CD4-positive, alpha-beta T cell treated with Interleukin-1 beta for 1 hour (primary cell): ENCODE measurements at places on chromosomes 3 and 15.

DNA sequence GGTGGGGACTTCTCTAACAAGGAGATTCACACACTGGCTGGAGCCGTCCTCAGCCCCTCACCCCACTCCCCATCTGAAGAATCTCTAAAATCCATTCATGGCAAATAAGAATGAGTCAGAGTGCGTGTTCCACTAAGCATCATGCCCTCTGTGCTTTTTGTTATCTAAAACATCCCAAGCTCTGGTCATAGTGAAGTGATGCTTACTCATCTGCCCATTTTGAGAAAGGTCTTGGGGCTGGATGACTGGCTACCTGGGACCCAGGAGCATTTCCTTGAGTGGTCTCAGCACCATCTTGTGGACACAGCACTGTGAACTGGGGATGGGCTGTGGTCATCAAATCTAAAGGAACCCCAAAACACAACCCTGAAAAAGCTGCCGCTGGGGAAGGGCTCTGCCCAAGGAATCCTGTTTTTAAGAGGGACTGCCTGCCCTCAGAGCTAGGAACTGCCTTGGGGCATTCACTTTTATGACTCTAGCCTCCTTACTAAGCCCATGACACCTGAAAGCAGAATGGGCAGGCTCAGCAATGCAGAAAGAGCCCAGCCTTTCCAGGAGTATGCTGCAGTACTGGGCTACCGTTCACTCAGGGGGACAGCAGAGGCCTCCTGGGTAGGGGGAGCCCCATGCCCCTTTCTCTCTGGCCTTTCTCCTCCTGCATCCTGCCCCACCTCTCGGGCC, 53.5 kb downstream of the ZBTB38 start:
- DNase-seq, result no peak

DNA sequence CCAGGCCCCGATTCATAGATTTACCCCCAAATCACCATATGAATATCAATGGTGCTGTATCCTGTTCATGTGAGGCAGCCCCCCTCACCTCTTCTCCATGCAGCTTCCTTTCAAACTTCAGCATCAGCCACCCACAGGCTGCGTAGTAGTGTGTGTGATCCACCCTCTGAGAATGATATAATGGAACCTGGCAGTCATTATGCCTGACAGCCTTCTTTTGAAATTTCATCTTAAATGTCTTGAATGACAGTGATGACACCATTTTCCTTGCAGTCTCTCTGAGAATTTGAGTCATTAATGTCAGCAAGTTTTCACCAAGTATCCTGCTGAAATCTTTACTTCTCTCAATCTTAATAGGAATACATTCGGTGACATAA, 3.5 kb upstream of the CLRN1 start:
- DNase-seq, result no peak

- DNase-seq, result no peak
These were observed 36.6 kb downstream of the LNP1 start for GRCh38 chr3:100437721-100438622.

DNA sequence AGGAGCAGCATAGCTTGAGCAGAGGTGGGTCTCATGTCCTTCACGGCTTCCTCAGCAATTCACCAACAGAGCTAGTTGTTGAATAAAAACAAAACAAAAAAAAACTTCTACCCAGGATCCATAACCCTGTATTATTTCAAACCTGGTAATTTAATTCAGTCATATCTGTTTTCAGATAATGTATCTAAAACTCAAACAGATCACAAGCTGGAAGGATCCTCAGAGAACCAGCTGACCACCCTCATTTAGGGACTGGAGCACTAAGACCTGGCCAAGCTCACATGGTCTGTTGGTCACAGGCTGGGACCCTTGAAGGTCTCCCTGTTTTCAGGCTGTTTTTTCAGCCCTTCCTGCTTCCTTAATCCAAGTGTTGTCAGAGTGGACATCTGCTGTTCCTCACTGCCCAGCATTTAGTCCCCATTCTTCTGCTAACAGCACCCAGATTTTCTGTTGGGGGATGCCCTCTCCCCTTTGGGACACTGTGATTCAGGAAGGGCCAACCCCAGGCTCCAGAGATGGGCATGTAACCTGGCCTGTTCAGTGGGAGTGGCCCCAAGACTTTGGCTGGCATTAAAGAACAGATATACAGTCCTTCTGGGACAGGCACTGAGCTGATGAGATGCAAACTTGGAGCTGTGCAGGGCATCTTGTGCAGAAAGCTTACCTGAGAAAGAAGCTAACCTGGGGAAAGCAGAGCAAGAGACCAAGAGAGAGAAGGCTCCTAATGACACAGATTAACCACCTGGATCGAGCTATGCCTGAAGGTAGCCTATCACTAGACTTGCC, 78.8 kb upstream of the SPATA12 start:
- DNase-seq, result no peak

- no peak for DNase-seq
These were observed 66.3 kb downstream of the ZNF445 start for GRCh38 chr3:44411031-44411645.

DNA sequence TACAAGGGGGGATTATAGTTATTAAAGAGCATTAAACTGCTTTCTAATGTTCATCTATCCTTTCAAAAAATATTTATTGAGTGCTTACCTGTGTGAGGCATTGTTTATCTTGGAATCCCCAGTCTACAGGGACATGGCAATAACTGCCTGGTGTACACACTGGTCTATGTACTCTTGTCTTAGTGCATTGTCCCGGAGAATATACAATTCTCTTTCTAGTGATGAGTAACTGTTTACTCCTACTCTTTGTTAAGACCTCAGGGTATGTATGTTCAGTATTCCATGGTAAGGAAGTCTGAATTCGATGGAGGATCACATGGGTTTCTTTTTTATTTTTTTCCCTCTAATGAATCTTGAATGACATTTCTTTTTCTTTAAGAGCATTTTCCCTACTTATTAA, 772.4 kb upstream of the NR2F2 start:
- DNase-seq, result no peak

DNA sequence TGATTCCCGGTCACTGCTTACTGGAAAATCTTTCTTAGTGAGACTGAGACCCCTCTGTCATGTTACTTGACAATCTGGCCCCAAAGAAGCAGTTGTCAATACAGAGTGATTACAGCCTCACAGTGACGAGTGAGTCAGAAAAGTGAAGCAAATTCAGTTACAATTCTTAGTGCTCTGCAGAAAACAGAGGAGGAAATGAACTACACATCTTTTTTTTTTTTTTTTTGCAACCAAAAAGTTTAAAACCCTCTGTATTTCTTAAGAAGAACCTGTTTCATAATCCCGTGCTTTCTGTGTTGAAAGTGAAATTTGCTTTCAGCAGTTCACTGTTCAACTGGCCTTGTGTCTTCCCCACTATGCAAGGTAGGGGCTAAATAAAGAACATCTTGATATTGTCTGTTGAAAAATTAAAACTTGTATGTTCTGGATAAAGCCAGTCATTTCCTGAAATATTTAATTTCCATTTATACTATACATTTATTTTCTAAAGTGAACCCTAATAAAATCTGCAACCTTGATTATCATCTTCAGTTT, 1.9 kb downstream of the AQP9 start:
- peak; percentile 18 for DNase-seq

GRCh38 chr3:49027634-49028033, 1.6 kb downstream of the IMPDH2 start:
- no peak for DNase-seq

DNA sequence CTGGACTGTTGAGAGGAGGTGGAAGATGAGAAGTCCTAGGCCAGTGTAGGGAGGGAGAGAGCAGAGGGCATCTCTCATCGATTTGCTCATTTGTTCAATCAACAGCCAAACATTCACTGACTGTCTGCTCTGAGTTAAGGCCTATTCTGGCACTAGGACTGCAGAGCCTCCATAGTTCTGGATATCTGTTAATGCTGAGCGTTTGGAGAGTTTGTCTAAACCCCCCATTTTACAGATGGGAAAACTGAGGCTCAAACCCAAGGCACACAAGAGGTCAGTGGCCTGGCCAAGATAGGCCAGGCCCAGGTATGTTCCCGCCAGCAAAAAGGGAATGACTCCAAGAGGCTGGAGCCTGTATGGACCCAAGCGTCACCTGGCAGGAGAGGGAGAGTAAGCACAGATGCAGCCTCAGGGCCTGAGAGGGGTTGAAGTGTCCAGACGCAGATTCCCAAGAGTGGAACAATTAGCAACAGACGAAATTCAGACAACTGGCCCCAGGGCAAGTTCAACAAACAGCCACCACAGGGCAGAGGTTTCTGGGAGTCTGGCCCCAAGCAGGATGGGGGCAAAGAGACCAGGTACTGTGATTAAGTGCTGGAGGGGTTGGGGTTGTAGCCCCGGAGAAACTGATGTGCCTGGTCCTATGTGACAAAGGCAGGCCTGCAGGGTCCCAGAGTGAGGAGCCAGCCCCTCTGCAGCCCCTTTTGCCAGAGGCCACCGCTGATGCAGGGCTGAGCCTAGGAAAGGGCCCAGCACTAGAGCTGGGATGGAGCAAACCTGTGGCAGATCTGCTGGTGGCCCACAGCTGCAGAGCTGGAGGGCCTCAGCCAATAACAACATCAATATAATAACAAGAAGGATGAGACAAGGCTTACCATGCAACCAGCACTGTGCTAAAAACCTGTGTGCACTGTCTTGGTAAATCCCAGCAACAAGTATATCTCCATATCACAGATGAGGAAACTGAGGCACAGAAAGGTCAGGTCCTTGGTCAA, 245.1 kb upstream of the TLE3 start:
- no peak for DNase-seq

DNA sequence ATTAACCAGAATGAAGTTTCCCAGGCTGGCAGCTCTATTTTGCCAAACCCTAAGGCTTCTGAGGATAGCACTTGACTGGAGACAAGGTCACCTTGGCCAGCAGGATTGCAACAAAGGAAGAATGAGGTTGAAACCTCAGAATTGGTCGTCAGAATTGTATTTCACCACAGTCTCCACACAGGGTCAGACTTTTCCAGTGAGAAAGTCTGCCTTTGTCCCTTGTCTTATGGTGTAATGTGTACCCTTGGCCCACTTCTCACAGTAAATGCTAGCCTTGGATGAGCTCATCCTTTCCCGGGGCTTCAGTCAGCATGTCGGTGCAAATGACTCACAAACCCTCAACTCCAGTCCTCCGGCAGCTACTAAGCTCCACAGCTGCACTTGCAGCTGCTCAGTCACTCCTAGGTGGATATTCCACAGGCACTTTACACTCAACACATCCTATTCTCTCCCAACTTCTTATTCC, 19.7 kb downstream of the SSR3 start:
- no peak for DNase-seq

GRCh38 chr15:99480016-99480810, 85.6 kb upstream of the MEF2A start:
- no peak for DNase-seq

GRCh38 chr3:28989646-28990089, 291.2 kb upstream of the RBMS3 start:
- no peak for DNase-seq

DNA sequence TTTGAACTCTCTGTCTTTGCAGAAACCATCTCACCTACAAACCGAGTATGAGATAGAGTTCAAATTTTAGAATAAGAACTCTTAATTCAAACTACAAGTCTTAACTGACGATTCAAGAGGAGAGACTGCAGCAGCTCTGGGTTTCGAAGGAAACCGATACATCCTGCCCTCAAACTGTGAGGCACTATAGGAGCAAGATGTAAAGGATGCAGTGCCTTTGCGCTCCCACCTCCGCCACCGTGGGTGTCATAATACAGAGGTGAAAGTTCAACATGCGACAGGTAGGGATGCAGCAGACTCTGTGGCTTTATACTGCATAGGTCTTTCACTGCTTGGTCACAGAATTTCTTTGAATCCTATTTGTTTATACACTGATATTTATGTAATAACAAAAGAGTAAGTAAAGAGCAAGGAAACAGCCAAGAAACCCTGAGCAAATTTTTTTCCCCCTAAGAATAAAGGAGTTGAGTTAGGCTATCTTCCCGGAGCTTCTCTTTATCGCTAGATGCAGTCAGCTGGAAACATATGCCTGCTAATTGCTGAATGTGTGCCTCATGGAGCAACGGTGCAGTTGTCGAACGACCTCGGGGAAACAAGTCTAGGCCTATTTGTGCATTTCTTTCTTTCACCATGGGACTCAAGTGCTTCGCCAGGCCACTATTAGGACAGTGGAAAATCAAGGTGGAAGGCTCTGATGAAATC, 1097.6 kb upstream of the CFAP20DC start:
- DNase-seq, result no peak

DNA sequence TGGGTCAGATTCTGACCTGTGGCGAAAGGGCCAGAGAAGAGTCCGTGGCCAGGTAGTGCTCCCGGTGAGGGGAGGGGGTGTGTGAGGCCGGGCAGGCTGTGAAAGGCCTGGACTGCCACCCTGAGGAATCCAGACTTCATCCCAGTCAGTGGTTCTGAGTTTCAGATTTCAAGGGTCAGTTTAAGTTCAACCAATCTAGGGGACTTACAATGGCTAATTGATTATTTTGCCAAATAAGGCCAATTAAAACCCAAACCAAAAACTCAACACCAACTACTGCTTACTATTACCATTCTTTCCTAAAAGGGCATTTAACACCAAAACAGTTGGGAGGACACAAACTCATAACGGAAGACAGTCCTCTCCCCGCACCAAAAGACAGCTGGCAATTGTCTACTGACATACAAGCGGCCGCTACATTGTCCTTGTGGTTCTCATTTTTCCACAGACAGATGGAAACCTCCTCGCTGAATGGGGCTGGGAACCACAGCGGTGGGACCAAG, 30.5 kb downstream of the TMEM44 start:
- no peak for DNase-seq

DNA sequence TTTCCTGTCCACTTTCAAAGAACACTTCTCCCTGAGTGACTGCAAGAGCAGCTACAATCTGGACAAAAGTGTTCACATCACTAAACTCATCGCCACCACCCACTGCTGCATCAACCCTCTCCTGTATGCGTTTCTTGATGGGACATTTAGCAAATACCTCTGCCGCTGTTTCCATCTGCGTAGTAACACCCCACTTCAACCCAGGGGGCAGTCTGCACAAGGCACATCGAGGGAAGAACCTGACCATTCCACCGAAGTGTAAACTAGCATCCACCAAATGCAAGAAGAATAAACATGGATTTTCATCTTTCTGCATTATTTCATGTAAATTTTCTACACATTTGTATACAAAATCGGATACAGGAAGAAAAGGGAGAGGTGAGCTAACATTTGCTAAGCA, 1.8 kb downstream of the CCRL2 start:
- no peak for DNase-seq

DNA sequence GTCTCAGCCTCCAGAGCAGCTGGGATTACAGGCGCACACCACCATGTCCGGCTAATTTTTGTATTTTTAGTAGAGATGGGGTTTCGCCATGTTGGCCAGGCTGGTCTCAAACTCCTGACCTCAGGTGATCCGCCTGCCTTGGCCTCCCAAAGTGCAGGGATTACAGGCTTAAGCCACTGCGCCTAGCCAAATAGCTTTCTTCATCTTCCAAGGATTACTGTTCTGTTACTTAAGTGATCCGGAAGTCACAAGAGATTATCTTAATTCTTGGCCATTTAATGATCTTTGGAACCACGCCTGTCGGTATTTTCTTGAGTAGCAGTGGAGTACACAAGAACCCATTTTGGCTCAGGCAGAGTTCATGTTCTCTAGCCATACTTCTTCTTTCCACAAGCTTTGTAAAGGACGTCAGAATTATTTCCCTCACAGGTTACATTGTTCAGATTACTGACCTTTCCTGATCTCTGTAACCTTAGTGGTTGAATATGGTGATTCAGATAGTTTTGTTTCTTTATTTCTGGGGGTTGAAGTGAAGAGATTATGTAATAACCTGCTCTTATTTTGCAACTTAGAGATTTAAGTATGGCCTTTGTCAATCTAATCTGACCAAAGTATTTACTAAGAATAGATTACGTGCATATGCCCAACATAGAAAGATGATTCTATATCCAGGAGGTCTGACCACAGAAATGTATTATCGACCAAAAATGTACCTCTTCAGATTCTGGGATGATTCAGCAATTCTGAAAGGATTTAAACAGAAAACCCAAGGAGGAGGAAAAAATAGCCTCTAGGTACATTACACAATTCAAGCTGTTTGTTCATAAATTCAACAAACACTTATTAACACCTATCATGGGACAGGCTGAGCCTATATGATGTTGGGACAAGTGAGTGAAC, 132.2 kb downstream of the GREM1 start:
- no peak for DNase-seq
